ENCODE measurements at places on chromosomes 7 and 10.

DNA sequence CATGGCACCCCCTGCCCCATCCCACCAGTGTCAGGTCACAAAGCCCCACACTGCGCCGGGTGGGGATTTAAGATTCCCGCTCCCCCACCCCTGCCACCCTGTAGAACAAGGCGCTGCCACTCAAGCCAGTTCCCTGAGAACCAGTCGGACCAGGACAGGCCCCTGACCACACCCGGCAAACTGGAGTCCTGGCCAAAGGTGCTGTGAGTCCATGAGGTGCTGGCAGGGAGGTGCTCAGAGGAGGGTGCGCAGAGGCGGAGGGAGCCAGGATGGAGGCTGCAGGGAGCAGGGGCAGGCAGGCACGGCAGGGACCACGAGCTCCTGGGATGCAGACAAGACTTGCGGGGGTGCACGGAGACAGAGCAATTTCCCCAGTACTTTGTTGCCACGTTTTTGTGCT lies 19.7 kb upstream of the GDI2 start:
- DNase-seq, result no peak

GRCh38 chr7:130305433-130306042 lies 12.6 kb downstream of the CPA4 start:
- DNase-seq, result no peak

GRCh38 chr10:31207636-31208035 lies 111.4 kb upstream of the ZEB1 start:
- peak; percentile 1 for DNase-seq

DNA sequence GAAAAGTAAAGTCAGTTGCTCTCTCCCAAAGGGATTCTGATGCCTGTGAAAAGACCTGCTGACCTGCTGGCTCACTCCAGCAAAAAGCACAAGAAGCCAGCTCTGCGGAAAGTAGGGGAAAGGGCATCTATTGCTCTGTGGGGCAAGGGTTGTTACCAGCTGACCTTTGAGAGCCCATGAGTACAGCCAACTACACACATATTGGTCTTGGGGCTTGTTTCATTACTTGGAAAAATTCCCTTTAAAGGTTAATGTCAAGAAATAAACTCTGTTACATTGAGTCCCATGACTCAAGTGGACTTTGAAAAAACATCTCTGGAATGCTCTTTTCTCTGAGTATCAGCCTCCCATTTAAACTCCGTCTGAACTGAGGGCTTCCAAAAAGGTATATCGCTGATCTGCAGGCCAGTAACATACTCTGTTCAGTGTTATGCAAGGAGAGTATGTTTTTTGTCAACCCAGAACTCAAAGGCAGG lies 53.2 kb downstream of the PANK1 start:
- DNase-seq, result peak; percentile 76

DNA sequence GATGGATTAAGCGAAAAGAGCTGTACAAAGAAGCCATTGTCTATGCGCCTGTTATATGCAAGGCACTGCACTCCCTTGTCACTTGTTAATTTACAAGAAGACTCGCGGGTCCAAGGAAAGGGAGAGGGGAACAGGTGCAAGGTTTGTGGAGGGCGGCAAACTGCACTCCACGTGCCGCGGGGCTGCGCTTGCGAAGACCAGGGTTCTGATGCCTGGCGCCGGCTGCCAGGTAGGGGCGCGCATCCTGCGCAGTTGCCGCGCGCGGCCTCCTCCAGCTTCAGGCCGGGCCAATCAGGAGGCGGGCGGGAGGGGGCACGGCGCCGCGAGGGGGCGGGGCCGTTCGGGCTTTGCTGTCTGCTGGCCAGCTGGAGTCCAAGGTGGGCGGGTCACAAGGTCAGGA lies 140.6 kb upstream of the PALS2 start:
- DNase-seq, result no peak

- DNase-seq, result no peak
Observed at GRCh38 chr7:391961-392524, 102.1 kb downstream of the FOXL3 start.

DNA sequence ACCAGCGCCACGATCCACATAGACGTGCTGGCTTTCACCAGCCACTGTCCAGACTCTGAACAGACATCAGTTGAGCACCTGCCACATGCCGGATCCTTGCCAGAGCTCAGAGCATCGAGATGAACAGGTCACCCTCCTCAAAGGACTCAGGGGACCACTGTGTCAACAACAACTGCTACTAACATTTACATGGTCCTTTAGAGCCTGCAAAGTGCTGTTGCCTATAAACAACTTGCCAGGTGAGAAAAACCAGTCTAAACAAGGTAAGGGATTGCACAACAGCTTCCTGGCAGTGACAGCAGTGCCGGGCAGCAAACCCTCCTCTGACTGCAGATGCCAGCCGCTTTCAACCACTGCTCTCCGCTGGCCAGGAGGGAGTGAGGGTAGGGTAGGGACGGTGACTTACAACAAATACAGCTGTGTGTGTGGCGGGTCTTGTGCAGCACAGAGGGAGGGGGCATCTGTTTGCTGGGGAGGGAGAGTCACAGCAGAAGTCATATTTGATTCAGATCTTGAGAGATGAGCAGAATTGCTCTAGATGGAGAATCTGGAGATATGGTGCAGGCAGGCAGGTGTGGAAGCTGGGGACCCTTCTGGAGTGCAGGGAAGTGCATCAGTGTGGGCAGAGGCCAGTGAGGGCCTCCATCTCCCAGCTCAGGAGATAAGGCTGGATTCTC lies 32.8 kb upstream of the RHEB start:
- peak; percentile 85 for DNase-seq

GRCh38 chr7:1596181-1597043 lies 26.6 kb upstream of the PSMG3 start:
- no peak for DNase-seq

- no peak for DNase-seq
Observed at GRCh38 chr10:49275896-49276295, 23.1 kb upstream of the C10orf71 start.

- DNase-seq, result no peak
Observed at GRCh38 chr10:56318816-56319215, 42.2 kb downstream of the ZWINT start.

- no peak for DNase-seq
Observed at GRCh38 chr7:74304550-74304949, 15.3 kb downstream of the CLIP2 start.

DNA sequence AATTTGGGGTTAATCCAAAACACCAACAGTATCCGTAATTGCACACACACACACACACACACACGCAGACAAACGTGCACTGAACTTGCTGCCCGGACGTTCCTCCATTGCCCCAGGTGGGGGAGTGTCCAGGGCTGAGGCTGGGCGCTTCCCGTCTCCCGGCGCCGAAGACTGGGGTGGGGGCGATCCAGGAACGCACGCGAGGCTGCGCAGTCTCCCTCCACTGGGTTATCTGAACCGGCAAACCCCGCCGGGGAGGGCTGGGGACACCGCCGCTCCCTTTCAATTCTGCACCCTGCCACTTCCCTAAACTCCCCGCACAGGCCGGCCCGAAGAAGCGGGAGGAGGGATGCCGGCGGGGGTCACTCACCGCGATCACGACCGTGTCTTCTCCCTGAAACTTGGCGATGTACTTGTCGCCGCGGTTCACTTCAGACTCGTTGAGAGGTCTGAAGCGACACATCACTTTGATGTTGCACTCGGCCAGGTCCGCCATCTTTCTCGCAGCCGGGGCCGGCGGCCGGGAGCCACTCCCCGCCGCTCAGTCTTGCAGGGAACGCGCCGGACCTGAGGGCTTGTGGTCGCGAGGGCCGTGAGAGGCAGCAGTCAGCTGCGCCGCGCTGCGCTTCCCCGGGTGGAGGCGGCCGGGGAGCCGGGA lies 618 bp downstream of the KIF5B start:
- peak; percentile 25 for DNase-seq

GRCh38 chr7:152751449-152752141 lies 8.0 kb upstream of the ACTR3B start:
- no peak for DNase-seq

DNA sequence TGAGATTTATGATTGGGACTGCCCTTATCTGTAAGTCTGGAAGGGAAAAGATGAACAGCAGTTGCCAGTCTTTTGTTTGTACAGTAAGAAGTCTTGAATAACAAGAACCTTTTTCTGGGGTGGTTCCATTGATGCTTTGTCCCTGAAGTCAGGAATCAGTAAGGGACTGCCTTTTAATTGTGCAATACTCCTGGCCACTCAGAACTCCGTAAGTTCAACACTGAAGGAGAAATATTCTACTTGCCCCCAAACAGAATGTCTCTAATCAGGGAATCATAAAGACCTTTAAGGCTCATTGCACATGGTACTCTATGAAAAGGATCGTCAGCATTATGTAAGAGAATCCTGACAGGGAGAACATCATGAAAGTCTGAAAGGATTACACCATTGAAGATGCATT lies 361.4 kb downstream of the EXOC4 start:
- peak; percentile 20 for DNase-seq

DNA sequence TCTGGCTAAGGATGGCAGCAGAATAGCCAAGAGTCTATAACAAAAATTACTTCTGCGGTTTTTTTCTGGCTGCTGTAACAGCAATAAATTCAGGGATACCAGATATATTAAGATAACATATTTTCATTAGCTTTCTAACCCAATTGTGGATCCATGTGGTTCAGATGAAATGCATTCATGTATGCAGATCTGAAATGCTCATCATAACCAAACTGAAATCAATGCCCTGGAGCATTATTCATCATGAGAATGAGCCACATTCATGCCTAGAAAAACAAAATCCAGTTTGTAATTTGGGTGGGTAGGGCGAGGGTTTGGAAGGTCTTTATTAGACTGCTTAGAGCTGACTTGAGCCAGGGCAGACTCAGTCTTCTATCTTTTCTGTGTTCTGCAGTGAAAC lies 69.8 kb upstream of the SEMA3A start:
- DNase-seq, result no peak

GRCh38 chr7:132140341-132140740 lies 435.9 kb downstream of the PLXNA4 start:
- no peak for DNase-seq

DNA sequence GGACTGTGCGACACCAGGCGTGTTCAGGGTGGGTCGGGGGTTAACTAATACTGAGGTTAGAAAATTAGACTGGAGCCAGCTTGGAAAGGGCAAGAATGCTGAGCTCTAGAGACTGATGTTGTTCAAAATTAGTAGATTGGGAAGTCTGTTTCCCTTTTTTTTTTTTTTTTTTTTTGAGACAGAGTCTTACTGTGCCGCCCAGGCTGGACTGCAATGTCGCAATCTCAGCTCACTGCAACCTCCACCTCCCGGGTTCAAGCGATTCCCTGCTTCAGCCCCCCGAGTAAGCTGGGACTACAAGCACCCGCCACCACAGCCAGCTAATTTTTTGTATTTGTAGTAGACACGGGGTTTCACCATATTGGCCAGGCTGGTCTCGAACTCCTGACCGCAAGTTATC lies 2.7 kb upstream of the CPVL start:
- DNase-seq, result no peak

DNA sequence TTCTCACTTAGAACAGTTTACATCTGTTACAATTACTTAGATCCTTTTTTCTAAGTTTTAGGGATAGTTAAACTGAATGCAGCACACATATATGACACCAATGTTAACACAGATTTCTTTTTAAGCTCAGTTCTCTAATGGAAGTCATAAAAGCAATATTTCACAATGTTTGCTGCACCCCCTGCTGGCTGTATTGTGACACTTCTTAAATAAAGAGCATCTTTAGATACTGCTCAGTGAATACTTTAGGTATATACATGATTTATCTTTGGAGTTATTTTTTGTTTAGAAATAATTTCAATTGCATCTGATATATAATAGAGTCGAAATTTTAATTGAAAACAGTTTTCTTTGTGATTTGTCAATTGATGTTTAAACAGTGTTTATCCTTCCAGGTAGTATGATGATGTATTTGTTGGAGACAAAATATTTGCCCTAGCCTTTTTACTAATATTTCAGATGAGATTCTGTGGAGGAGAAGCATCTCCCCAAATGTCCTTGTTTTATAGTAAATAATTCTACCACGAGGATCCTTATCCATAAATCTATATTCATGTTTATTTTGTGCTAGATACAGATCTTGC lies 174.4 kb downstream of the ST7 start:
- DNase-seq, result peak; percentile 52

GRCh38 chr7:81175275-81175940 lies 256.6 kb upstream of the SEMA3C start:
- DNase-seq, result peak; percentile 84

DNA sequence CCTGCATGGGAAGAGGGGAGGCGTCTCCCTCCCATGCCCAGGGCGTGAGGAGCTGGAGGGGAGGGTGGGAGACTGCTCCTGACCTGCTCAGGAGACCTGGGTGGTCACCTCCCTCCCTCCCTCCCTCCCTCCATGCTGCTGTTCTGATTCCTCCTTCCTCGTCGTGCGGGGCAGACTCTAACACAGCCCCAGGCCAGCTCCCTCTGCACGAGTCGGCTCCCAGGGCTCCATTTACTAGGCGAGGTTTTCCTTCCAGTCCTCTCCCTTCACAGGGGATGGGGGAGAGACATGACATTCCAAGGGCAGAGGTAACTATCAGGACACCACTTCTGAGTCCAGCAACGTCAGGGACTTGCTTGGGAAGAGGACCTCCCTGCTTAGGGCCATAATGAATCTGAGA lies 23.6 kb downstream of the VIPR2 start:
- DNase-seq, result no peak

DNA sequence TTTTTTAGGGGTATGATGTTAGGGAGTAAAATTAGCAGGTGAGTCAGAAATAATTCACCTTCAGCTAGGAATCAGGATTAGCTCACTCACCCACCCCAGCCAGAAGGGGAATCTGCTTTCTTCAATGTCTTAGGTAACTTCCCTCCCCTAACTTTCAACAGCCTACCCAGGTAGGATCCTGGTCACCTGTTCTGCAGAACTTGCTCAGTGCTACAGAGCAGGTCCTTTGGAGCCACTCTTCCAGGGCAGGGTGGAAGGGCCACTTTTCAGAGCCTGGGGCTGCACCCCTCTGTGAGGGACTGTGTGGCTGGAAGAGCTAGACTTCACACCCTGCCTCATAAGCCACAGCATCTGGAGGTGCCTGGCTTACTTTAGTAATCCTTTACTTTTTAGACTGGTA lies 58.1 kb downstream of the SHH start:
- no peak for DNase-seq

DNA sequence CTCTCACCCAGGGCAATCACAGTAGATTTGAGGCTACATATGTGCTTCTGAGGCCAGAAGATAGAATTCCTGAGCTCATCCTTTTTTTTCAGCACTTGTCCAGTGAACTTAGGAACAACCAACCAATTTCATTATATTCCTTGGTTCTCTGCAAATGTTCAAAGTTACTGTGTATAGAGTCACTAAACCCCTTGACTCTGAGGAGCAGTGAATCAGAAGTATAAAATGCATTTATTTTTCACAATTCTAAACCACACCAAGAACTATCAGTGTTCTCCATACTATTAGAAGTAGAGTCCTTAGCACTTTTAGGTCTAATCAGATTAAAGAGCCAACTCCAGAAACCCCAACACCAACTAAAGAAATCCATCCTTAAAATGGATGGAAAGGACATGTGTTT lies 19.6 kb upstream of the PAPSS2 start:
- DNase-seq, result no peak

GRCh38 chr10:49362596-49363260 lies 33.2 kb downstream of the DRGX start:
- peak; percentile 52 for DNase-seq

Measured in renal cortical epithelial cell (primary cell).